ENCODE measurements at places on chromosomes 6 and 20. TPM values are rescaled to one million over a fixed set of nuclear protein-coding genes. Genes with fewer than 3 reads are reported as not detected.

DNA sequence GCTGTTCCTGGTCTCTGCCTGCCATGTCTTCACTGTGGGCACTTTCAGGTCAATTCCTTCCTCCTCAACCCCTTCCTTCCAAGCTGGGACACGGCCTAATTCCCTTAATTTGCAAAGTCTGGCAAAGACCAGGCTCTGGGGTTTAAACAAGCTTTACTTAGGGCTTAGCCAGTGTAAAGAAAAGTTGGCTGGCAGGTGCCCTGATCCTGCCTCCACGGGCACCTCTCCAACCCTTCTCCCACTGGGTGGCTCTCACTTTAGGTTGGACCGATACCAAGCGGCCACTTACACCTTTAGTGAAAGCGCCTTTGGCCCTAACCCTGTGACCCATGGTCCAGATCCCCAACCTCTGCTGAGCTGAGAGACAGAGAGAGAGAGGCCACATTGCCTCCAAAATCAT is 13.7 kb upstream of the MLN start:
- DNase-seq = no peak

EGFL8 gene
- 24.9 TPM for polyA plus RNA-seq

- no peak for DNase-seq
Observed at GRCh38 chr6:107152638-107153430, 37.5 kb upstream of the BEND3 start.

GRCh38 chr20:60869625-60870024 is 382.4 kb upstream of the CDH4 start:
- DNase-seq = no peak

DBNDD2 gene
- polyA plus RNA-seq = 27.0 TPM

SLC2A10 gene
- 17.1 TPM for polyA plus RNA-seq

- no peak for DNase-seq
Observed at GRCh38 chr20:568673-569415, 25.3 kb upstream of the CSNK2A1 start.

DNA sequence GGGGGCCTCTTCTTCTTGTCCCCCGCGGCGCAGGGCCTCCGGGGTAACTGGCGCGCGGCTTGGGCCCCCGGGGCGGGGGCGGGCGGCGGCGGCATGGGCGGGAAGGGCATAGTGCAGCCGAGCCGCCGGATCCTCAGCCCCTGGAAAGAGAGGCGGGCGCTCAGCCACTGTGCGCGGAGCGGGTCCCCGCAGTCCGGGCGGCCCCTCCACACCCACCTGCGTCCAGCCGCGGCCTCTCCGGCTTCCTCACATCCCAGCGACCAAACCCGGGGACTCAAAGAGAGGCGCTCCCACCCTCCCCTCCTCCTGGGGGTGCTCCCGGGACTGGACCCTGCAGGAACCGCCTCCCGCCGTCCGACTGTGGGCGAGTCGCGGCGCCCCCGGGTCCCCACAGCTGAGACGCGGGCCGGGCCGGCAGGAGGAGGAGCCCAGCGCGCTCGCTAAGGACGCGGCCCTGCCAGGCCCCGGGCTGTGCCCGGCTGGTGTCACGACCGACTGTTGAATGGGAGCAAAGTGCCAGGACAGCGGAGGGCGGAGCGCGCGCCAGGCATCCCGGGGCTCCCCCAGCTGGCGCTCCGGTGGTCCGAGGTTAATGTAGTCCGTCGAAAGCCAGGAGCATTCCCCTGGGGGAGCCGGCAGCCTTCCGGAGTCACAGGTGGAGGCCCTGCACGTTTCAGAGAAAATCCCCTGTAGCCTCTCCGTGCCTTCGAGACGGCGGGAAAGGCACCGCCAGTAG is at the start of gene PRR18:
Gene PRR18 (minus strand): TSS at position 360 of the 736 bp plus-strand sequence. CDS start 250 bp downstream, at position 110.
- DNase-seq = no peak

DNA sequence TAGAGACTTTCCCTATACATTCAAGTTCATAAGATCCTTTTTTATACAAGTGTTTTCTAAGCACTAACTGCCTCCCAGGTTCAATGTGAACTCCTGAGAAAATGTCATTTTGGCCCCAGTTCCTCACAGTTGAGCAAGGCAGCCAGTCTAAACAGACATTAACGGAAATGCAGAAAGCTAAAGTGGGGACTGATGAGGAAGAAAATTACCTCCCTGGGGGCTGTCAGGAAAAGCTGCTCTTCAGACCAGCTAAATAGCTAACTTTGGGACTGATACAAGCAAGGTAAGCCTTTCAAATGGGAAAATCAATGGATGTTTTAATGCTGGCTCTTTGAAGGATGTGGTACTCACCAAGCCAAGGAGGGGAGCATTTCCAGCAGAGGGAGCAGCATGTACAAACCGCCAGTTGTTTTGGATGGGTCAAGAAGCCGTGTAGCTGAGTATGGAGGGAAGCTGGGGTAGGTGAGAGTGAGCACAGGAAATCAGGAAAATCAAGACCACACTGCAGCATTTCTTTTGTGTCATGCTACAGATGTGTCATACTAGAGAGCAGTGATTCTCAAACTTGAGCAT is 180.8 kb upstream of the CHD6 start:
- DNase-seq = no peak

GRCh38 chr6:7933794-7934193 is 23.2 kb upstream of the TXNDC5 start:
- DNase-seq = no peak

ADGRF5 gene
- 36.7 TPM for polyA plus RNA-seq

DNA sequence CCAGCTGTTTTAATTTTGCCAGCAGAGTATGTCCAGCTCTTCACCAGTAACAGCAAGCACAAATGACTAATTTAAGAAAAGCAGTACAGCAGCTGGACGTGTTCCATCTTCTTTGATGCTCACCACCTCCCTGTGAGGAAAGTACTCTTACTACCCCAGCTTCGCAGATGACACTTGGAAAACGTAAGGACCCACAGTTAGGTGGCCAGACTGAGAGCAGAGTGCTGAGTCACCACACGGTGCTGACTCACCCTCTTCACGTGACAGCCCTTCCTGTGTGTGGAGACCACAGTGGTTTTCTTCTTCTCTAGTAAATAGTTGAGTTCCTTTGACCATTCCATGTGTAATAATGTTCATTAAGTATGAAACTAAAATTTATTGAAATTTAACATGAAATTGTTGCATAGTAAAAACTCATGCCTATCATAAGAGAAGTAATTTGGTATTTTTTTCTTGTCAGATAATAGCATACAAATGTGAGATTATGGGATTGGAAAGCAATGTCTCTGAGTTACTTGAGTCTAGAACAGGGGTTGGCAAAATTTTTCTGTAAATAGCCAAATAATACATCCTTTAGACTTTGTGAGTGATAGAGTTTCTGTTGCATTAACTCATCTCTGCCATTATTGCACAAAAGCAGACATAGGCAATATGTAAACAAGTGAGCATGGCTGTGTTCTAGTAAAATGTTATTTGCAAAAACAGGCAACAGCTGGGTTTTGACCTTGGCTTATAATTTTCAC is 76.6 kb downstream of the SLX4IP start:
- DNase-seq = no peak

DNA sequence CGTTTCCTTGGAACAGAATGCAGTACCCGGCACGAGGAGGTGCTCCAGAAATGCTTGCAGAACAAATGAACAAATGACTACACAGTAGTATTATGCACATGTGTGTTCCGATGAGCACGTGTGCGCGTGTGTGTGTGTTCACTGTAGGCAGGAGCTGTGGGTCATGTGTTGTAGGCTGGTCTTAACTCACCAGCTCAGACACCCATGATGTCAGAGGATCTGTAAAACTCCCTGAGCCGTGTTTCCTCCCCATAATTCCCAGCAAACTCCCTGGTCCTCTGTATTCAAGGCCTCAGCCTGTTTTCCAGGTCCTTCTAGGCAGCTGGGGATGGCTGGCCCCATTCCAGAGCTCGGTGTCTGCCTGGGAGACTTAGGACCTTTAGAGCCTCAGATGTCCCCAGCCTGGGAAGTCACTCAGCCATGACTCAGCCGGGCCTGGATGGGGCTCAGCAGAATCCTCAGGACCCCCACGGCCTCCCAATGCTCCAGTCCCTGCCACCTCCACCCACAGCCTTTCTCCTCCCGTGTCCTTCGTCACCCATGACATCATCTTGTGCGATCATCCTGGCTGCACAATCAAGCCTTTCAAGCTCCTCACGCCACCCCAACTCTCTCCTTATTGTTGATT is 475.0 kb upstream of the SULF2 start:
- DNase-seq = no peak

DNA sequence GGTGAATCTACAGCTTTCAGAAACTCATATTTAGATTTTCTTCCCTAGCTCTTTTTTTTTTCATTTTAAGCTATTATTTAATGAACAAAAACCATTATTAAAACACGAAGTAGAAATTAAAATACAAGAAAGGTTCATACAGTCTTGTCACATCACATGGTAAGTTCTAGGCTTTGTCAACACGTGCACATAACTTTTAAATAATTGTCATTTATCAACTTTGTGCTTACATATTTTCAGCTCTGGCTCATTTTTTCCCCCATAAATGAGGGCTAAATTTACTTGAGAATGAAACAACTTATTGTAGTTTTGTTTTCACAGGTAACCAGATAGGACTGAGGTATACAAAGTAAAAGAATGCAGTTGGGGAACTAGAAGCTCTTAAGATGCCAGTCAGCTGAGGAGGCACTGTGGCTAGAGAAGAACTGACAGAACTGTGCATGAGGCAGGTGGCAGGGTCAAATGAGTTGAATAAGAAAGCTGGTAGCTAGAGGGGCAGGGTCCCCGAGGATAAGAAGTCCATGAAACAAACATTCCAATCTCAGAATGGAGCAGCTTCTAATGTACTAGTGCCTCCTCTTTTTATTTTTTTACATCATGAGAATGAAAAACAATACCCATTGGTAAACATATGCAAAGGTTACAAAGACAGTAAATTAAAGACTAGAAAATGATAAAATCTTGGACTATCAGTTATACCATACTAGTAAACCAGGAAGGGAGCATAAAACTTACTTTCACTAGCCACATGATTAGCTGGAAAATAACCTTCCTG is 141.5 kb downstream of the MYB start:
- DNase-seq = no peak

TMEM217 gene
- 1.5 TPM for polyA plus RNA-seq

DNA sequence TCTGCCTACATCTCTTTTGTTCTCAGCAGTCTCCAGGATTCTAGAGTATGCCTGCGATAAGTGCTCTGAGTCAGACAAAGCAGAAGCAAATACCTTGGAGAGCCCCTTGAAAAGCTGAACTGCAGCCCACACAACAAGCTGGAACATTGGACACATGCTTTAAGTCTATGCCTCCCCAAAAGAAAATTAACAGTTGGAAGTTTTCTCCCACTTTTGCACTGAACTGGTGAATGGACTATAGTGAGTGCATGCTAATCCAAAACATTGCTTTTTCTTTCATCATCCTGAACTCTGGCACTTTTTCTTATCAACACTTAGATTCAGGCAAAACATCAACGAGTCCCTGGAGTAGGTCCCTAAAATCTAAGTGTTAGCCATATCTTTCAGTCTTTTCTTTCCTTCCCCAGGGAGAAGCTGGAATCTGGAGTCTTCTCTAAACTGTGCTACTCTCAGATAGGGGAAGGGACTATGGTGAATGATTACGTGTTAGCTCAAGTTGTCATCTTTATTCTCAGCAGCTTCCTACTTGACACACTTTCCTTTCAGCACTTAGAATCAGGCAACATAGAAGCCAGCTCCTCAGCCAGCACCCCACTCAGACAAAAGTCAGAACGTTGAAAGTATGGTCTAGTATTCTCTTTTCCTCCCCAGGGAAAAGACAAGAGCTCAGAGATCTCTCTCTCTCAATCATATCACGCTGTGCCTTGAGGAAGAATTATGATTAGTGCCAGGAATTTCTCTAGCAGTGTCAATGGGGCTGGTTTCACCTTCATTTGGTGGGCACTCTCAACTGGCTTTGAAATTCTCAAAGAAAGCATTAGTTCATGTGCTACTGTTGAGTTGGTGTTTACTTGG is 811.0 kb upstream of the GJE1 start:
- no peak for DNase-seq

DNA sequence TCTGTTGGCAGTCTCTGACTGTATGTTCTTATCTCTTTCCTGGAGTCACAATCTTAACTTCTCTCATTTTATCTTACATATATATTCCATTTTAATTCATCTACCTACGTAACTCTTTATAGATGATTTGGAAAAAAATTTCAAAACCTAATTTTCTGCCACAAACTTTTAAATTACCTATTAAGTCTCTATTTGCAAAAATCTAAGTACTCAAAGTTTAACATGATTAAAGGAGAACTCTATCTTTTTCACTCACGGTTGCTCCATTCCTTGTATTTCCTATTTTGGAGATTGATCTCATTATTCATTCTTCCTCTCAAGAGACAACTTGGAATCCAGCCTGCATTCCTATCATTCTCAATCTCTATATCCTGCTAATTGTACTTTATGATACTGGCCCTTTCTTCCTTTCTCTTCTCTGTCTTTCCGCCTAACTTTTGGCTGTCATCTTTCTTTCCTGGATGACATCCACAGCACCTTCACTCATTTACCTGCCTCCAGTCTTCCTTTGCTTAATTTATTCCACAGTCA is 1071.1 kb upstream of the CITED2 start:
- DNase-seq = no peak

GRCh38 chr6:64270083-64270482 is 634.5 kb downstream of the PHF3 start:
- no peak for DNase-seq

DNA sequence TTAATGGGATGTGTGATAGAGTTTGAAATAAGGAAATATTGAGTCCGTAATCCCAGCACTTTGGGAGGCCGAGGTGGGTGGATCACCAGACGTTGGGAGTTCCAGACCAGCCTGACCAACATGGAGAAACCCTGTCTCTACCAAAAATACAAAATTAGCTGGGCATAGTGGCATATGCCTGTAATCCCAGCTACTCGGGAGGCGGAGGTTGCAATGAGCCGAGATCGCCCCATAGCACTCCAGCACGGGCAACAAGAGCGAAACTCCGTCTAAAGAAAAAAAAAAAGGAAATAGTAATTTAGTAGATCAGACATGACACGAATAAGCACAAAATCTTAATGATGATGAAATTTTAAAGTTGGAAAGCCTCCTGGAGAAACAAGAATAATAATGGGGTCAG is 14.8 kb downstream of the GJA1 start:
- no peak for DNase-seq

DNA sequence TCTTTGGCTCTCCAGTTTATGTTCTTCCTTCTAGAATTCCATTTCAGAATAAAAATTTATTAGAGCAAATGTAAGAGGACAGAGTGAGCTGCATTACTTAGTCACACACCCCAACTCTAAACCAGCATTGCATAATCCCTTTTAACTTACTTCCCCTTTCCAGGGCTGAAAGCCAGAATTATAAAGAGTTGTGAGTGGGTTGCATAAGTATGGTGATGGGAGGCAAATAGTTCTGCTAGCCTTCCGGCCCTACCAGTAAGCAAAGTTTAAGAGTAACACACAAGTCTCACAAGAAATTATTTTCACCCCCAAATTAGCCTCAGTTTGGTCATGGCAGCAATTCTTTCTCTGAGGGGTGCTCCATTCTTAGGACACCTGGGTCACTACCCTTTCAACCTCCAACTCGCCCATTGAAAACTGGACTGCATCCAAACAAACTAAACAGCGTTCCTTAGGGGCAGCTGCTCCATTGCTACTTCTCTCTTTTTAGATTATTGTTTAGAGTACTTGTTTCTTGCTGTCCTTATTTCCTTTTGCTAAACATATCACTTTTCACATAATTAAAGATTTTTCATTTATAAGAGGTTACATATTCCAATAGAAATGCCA is 1.6 kb downstream of the KIAA0408 start:
- DNase-seq = no peak

RAET1L gene
- polyA plus RNA-seq = not detected

HLA-DRB5 gene
- 9.5 TPM for polyA plus RNA-seq

SRXN1 gene
- 12.4 TPM for polyA plus RNA-seq
